ENCODE measurements at places on chromosomes 5 and 9.

DNA sequence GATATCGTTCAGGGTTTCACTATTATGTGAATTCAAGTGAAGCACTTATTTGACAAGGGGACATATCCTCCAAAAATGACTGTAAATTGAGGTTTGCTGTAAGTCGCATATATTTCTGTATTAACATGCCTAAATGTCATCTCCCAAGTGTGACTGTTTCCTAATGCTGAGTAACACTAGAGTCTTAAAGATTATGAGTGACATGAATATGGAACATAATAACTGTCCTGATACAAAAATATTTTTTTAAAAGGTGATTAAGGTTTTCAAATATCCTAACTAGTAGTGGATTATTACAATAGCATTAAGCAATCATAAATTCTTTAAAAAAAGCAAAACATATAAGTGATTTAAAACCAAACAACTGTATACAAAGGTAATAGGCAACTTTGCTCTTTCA, 3.6 kb downstream of the NFIB start:
- no peak for DNase-seq

DNA sequence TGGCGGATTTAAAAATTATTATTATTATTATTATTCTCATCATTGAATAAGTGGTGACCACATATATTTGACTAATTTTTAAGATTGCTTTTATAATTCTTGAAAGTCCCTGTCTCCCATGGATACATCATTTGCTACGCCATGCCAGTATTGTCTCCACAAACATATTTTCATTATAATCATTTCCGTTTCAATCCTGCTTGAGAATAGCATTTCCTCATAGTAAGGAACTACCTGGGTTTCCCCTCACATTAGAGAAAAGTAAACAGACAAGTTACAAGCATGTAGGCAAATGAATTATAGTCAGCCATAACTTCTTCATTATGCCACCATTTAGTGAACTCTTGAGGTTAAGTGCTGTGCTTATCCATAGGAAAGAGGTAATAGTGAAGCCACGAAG, 276.6 kb downstream of the NFIB start:
- no peak for DNase-seq

GRCh38 chr5:158725297-158725851, 374.3 kb downstream of the EBF1 start:
- no peak for DNase-seq

DNA sequence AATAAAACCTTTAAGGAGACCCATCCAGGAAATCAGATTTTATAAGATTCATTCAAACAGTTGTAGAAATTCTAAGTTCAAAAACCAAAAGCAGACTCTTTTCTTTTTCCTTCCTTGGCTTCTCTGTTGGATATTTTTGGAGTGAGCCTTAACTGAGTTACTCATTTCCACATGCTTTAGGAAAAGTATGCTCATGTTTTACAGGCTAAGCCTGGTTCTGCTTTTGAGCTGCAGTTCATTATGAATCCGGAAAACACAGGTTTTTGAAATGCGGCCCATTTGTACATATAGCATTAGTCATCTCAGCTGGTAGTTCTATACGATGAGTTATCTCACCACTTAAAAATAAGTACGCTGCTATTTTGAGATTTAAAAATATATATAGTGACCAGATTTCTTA, 156.6 kb upstream of the DMRT1 start:
- no peak for DNase-seq

- DNase-seq: no peak
These were observed 6.1 kb upstream of the C9orf152 start for GRCh38 chr9:110214090-110214489.

DNA sequence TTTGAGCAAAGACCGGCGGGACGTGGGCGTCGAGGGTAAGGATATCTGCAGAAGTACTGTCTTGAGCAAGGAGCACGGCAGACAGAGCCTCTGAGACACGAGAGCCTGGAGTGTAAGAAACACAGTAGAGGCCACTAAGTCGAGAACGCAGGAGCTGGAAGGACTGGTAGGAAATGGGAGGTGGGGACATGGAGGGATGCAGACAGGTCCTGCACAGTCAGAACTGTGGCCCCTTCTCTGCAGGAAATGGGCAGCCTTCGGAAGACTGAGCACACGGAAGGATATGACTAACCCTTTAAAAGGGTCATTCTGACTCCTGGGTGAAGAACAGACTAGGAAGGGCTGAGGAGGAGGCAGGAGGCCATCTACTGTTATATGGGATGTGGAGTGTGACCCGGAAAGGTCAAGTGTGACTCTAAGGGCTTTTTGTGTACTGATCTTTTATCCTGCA, 1.4 kb upstream of the CAMSAP1 start:
- DNase-seq: no peak
